ENCODE measurements at places on chromosomes 1 and 21.

DNA sequence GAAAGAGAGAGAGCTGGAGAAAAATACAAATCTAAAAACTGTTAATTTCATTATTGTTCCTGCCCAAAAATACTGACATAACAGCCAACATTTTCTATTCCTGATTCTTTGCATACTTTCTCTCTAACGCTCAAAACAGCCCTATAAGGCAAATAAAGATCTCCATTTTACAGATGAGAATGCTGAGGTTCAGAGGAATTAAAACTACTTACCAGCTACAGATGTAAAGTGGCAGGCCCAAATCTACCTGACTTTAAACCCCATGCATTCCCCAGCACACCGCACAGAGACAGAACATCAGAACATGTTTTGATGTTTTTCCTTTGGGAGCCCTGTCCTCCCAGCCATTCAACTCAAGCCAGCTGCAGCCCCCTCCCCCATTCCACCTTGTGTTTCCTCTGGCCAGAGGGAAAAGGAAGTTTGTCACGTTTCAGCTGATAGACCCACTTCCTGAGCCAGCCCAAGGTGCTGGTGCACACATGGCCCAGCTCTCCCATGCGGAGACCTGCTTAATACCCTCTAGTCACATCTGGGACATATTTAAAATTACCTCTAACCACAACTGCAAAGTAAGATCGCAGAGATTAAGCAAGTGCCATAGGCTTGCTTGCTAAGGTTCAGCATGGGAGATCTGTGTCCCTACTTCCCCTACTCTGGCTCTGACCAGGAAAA, 133.1 kb upstream of the NFIA start:
- peak; percentile 39 for DNase-seq

DNA sequence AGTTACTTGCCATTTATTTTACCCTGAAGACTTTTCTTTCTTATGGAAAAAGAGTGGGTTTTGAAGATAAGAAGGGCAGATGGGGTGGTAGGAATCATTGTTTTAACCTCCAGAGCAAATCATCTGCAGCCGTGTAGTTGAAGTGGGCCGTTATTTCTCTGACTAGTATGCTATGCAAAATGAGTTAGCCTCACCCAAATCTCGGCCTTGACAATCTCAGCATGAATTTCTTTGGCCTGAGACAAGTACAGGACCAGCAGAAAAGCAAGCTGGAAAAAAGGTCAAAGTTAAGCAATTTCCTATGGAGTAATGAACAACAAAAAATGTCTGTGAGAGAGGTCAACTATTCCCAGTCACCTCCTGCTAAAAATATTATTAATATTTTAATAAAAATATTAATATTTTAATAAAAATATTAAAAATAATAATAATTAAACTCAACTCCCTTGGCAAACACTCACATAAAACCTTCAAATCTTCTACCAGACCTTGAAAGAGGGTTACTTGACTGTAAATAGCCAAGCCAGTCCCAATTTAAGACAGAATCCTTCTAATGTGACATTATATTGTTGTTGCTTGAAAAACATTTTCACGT, 6.8 kb upstream of the TEKT2 start:
- no peak for DNase-seq

- no peak for DNase-seq
Observed at GRCh38 chr1:57713501-57713900, 289.6 kb upstream of the DAB1 start.

- DNase-seq, result no peak
Observed at GRCh38 chr1:235504122-235504493, at the start of gene B3GALNT2. Gene B3GALNT2 (minus strand): TSS chr1:235504452. CDS start chr1:235504252, 200 bp downstream.

- no peak for DNase-seq
Observed at GRCh38 chr1:6785728-6786505, 663 bp downstream of the CAMTA1 start.

- no peak for DNase-seq
Observed at GRCh38 chr1:156913809-156914387, 6.5 kb upstream of the LRRC71 start.

DNA sequence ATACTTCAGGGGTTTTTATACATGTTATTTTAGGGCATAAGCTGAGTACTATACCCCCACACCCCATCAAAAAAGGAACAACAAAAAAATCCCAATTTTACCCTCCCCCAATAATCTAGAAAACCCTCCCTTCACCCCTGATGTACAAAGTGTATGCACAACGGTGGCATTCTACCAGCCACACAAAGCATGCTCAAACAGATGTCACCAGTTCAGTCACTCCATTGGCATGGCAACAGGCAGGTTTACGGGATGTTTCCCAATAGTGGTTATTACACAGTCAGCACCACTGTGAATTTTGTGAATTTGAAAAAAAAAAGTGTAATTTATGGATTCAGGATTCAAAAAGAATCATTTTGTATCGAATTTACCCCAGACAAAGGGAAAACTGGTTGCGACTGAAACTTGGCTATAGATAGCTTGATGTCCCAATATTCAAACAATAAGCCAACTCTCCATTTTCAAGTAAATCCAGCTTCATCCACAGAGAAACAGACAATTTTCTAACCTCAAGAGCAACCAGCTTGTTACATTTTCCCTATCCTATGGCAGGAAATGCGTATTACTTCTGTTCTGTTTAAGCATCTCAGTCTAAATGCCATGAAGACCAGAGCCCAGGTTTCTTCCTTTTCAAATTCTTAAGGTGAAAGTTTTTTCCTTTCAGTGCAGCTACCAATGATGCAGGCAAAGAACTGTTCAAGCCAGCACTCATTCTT, 34.0 kb upstream of the SLC45A3 start:
- DNase-seq, result no peak

DNA sequence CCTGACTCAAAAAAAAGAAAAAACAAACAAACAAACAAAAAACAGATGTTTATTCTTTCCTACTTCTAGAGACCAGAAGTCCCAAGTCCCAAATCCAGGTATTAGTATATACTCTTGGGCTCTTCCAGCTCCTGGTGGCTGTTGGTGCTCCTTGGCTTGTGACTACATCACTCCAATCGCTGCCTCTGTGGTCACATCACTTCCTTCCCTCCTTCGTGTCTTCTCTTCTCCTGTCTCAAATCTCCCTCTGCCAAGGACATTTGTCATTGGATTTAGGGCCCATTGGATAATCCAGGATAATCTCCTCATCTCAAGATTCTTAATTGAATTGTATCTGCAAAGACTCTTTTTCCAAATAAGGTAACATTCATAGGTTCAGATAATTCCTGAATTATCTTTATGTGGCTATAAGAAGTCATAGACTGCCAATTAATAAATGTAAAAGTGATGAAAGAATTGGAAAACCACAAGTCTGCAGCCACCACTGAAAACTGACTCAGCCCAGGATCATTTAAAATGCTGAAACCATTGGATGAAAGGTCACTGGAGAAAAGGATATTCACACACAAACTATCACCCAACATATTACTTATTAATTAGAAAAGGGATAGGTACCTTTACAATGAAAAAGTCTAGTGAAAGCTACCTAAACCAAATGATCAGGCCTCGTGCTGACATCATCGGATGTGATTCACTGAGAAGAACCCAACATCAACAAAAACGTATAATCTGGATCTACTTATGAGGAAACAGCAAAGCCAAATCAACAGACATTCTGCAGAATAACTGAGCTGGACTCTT, 67.1 kb downstream of the ZNF281 start:
- peak; percentile 68 for DNase-seq

- DNase-seq, result peak; percentile 49
Observed at GRCh38 chr21:32826329-32827167, 55.0 kb upstream of the PAXBP1 start.

DNA sequence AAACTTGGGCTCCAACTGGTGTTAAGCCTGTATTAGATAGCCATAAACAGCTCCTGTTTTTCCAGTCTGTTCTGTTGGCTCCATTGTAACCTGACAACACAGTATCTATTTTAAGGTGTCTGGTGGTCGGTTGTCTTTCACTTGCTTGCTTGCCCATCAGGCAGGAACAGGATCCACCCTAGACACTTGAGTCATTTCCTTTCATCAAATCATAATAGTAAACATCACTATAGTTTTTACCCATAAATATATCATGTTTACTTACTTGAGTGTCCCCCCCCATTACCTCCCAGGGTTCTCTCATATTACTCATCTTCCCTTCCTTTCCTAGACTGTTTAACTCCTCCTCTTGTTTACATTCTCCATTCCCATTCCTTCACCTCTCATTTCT, 2.9 kb downstream of the DDI2 start:
- DNase-seq, result peak; percentile 69

GRCh38 chr21:25490742-25491141, 116.5 kb downstream of the MRPL39 start:
- no peak for DNase-seq

DNA sequence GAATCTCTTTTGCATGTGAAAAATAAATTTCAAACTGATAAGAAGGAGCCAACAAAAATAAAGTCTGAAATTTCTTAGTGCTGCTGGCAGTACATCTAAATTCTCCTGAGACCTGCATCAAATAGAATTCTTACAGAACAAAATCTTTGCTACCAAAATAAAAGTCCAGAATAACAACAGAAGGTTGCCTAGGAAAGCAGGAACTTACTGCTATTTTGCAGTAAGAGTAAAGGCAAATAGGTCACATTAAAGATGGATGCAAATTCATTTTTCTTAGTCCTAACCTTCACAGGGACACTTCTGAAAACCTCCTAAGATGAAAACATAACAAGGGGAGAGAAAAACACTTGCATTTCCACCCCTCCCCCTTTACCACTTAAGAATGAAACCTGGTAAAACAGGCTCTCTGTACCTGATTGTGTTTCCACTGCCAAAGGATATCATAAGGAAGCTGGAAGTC, 59.0 kb downstream of the RUSC1 start:
- no peak for DNase-seq

DNA sequence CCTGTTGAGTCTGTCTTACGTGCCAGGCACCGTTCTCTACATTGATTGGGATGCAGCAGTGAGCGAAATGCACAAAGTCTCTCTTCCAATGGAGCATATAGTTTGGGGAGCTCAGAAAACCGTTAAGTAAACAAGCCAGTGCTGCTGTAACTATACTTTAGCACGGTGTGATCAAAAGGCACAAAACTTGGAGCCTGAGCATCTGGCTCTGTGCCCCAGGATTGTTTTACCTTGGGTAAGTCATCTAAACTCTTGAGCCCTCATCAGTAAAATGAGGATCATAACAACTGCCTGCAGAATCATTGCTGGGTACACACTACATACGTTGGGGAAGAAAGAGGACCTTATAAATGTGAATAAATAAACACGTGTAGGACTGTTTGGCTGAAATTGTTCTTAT, 1.8 kb downstream of the HHIPL2 start:
- DNase-seq, result no peak

DNA sequence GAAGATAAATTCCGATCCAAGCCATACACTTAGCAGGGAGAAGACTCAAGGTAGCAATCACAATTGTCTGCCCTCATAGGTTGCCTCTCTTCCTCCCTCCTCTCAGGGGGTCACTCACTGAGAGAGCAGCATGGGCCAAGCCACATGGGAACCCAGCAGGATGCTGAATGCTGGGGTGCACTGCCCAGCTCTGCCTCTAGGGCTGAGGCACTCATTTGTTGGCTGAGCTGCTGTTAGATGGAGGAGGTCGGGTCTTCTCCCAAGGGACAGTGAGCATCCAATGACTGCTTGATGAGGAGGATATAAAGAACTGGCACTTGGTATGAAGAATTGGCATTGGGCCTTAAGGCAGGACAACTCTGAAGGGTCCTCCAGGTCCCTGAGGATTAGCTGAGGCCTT, 418.8 kb downstream of the SIPA1L2 start:
- no peak for DNase-seq

- no peak for DNase-seq
Observed at GRCh38 chr1:192632188-192632587, 3.8 kb upstream of the RGS13 start.

GRCh38 chr1:41449326-41449921, 35.1 kb downstream of the EDN2 start:
- no peak for DNase-seq

DNA sequence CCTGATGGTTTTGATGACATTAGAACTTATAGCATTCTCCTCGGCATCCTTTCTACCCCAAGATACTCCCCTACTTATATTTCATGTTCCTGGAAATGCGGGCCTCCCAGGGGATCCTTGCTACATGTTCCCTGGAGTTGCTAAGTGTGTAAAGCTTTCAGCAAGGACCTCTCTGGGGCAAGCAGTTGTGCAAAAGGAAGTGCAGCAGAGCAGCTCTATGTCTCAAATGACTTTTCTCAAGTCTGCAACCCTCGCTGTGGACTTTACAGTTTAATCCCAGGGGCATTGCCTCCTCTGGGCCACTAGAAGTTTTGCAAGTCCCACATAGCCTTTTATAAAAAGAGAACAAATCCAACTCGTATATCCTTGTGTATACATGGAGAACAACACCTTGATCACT, 20.8 kb upstream of the MNDA start:
- no peak for DNase-seq

DNA sequence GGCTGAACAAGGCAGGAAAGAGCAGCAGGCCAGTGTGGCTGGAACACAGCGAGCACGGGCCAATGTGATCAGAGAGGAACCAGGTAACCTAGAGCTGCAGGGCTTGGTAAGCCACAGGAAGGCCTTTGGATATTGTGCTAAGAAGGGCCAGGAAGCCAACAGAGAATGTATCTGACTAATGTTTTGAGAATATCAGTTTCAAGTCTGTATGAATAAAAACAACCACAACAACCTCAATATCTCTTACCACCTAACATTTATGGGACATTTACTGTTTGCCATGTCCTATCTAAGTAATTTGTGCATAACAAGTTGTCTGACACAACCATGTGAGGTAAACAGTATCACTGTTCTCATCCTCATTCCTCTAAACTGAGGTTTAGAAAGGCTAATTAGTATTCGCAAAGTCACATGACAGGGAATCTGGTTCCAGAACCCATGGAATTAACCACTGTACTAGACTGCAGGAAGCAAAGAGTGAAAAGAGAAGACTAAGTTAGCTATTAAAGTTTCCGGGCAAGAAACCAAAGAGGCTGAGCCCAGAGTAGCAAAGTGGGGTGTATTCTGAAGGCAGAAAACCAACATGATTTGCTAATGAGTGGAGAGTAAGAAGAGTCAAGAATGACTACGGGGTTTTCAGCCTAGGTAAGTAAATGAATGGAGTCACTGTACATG, 38.9 kb downstream of the SPRTN start:
- no peak for DNase-seq

DNA sequence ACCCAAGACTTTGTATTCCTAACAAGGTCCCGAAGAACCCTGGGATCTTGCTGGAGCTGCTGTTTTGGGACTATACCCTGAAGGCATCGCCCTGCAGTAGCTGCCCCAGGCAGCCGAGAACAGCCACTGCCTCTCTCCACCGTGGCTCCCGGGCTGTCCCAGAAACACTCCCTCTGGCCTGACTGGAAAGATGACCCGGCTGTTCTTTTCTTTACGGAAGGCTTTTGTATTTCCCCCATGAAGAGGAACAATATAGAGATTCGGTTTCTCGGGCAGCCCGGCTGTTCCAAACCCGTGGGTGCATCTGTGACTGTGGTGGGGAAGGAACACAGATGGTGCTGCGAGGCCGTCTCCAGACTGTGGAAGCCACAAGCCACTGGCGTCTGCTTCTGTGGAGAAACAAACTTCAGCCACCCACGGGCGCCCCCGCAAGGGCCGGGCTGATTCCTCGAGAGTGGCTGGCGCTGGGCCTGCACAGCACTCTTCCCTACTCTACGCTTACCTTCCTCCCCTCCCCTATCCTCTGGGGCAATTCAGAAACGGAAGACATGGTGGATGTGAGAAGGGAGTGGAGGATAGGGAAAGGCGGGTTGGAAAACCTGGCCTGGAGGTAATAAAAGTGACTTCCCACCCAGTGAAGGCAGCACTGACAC, 33.7 kb upstream of the VASH2 start:
- DNase-seq, result no peak
